ENCODE measurements at places on chromosomes 2 and 18. TPM values are rescaled to one million over a fixed set of nuclear protein-coding genes. Genes with fewer than 3 reads are reported as not detected.
A peak's percentile ranks its signal among the peaks of the same experiment; 100 is the strongest.

GRCh38 chr18:58515175-58515775 lies 113.6 kb downstream of the ALPK2 start:
- H3K4me1 ChIP-seq: no peaks in the 10 kb centered on the region
- H3K27me3 ChIP-seq: peaks cover 9% of the 10 kb centered on the region
- no peaks in the 10 kb centered on the region for H3K36me3 ChIP-seq
- H3K4me3 ChIP-seq: no peak overlapping the region
- H3K27ac ChIP-seq: no peak overlapping the region

Gene ALLC
- not detected for total RNA-seq

DNA sequence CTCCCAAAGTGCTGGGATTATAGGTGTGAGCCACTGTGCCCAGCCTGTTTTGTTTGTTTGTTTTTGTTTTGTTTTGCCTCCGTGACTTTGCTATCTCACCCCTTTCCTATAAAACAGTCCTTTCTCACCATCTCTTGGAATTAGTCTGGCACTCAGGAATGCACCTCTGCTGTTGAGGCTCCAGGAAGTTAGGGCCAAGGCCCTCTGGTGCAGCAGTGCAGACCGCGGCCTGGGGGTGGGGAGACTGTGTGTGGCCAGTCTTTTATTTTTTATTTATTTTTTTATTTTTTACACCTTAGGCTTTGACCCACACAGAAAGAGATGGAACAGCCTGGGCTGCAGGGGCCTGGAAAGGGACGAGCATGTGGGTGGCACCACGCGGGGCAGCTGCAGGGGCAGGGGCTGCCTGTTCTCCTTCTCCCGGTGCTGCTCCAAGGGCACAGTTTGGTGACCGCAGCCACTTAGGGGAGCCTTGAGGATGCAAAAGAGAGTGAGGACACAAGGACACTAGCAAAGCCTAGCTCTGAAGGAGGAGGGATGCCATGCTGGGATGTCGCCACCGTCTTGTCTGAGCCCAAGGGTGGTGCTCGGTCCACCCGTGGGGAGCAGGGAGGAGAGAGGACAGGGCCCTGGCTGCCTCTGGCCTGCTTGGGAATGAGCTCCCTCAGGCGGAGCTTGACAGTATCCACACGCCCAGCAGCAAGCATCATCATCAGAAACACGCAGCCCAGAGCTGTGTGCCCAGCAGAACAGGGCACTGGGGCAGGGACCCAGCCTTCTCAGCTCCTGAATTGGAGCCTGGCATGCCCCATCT lies 19.4 kb upstream of the ALPI start:
- H3K27ac ChIP-seq: no peak overlapping the region
- no peaks in the 10 kb centered on the region for H3K36me3 ChIP-seq
- DNase-seq: no peak
- H3K4me3 ChIP-seq: no peak overlapping the region
- H3K4me1 ChIP-seq: no peaks in the 10 kb centered on the region

DNA sequence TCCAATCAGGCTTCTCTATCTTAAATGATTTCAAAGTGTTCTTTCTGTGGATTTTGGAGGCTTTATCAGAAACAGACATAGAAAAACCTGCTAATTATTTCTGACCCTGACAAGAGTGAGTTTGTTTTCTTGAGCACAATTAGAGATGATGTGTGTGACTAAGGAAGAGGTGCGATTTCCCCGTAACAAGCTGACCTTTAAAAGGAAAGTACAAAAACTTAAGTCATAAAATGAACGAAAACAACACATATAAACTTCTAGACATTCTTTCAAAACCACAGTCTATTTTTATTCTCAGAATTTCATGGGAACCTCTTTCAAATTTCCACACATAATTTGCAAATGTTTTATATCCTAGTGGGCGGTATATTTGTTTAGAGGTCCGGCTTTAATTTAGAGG lies 604.8 kb downstream of the CPS1 start:
- no peak overlapping the region for H3K4me3 ChIP-seq
- H3K27me3 ChIP-seq: no peaks in the 10 kb centered on the region
- no peaks in the 10 kb centered on the region for H3K36me3 ChIP-seq
- H3K4me1 ChIP-seq: no peaks in the 10 kb centered on the region
- no peak for DNase-seq
- no peak overlapping the region for H3K27ac ChIP-seq

Gene COLEC12
- total RNA-seq: not detected

Gene UXS1
- 77.6 TPM for total RNA-seq

- H3K27ac ChIP-seq: no peak overlapping the region
- H3K4me3 ChIP-seq: no peak overlapping the region
- H3K27me3 ChIP-seq: no peaks in the 10 kb centered on the region
- H3K4me1 ChIP-seq: no peaks in the 10 kb centered on the region
- DNase-seq: no peak
Observed at GRCh38 chr18:68409576-68409975, 305.3 kb downstream of the TMX3 start.

Gene NCKAP5
- total RNA-seq: not detected

GRCh38 chr2:226366920-226367319 lies 432.7 kb downstream of the IRS1 start:
- DNase-seq: no peak
- peaks cover 4% of the 10 kb centered on the region for H3K27me3 ChIP-seq
- no peaks in the 10 kb centered on the region for H3K36me3 ChIP-seq
- H3K4me3 ChIP-seq: no peak overlapping the region
- H3K27ac ChIP-seq: no peak overlapping the region
- H3K4me1 ChIP-seq: no peaks in the 10 kb centered on the region

DNA sequence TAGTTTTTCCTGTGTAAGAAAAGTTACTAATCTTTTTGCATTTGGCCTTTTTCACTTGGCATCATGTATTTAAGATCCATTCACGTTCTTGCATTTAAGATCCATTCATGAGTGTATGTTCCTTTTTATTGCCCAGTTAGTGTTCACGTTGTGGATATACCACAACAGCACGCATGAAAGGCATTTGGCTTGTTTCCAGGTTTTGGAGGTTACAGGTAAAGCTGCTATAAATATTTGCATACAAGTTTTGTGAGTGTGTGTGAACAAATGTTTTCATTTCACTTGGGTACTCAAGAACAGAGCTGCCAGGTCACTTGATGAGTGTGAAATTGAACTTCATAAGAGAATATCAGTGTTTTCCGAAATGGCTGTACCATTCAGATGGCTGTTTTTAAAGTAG lies 121.2 kb downstream of the CCBE1 start:
- no peak overlapping the region for H3K27ac ChIP-seq
- DNase-seq: no peak
- H3K36me3 ChIP-seq: no peaks in the 10 kb centered on the region
- H3K27me3 ChIP-seq: peaks cover 4% of the 10 kb centered on the region

GRCh38 chr2:188848887-188849435 lies 125.2 kb upstream of the COL3A1 start:
- DNase-seq: no peak
- H3K4me1 ChIP-seq: no peaks in the 10 kb centered on the region
- no peaks in the 10 kb centered on the region for H3K36me3 ChIP-seq
- H3K27ac ChIP-seq: no peak overlapping the region
- no peaks in the 10 kb centered on the region for H3K27me3 ChIP-seq

GRCh38 chr2:102277202-102277700 lies 34.1 kb upstream of the IL1RL1 start:
- peak overlapping the region; percentile 23 for H3K4me3 ChIP-seq
- no peak for DNase-seq
- H3K36me3 ChIP-seq: peaks cover 36% of the 10 kb centered on the region
- H3K27ac ChIP-seq: peak overlapping the region; percentile 61

Gene SNED1
- total RNA-seq: 8.6 TPM

- peak; percentile 31 for DNase-seq
- H3K4me1 ChIP-seq: no peaks in the 10 kb centered on the region
- peaks cover 11% of the 10 kb centered on the region for H3K27me3 ChIP-seq
- no peaks in the 10 kb centered on the region for H3K36me3 ChIP-seq
Observed at GRCh38 chr2:1750933-1751766, 6.8 kb upstream of the PXDN start.

DNA sequence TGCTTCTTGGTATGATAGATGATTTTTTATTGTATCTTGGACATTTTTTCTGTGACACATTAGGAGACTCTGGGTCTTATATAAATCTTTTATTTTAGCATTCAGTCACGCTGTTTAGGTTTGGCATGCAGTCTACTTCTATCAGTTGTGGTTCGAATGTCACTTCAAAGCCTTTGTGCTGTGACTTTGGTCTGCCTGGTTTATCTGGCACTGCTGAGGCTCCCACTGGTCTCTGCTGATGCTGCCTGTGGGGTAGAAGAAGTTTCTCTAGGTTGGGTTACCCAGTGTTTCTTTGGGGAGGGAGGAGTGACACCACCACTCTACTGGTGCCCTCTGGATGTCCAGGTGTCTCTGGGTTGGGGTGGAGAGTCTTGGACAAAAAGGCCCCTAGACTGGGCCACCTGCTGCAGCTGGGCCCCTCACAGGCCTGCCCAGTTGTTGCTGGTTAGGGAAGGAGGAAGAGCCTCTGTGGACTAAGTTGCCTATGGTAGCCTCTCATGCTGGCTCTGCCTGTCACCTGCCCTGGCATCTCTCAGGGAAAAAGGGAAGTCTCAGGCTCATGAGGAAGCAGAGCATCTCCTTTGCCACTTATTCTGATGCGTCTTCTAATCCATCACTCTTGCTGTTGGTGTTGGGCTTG lies 115.4 kb upstream of the HS6ST1 start:
- no peak overlapping the region for H3K4me3 ChIP-seq
- H3K36me3 ChIP-seq: no peaks in the 10 kb centered on the region
- H3K27ac ChIP-seq: no peak overlapping the region

Gene FBLN7
- 7.9 TPM for total RNA-seq

Gene NPPC
- total RNA-seq: not detected

DNA sequence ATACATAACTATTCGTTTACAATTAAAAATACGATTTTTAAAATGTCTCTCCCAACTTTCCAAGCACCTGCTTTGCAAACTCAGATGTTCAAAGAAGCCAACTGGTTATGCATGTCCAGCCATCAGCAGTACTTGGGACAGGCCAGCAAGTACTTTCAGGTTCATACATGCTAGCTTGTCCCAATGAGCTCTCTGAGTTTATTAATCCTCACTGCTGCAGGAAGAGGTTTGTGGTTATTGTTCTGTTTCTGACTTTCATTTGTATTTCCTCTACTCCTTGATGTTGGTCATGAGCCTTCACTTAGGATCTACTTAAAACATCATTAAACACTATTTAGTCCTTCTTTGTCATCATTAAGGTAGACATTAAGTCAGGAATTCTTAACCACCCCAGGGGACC lies 374.1 kb downstream of the LRATD1 start:
- H3K4me1 ChIP-seq: peaks cover 23% of the 10 kb centered on the region
- peaks cover 2% of the 10 kb centered on the region for H3K27me3 ChIP-seq
- no peak overlapping the region for H3K27ac ChIP-seq
- H3K36me3 ChIP-seq: no peaks in the 10 kb centered on the region

- no peak for DNase-seq
- H3K4me3 ChIP-seq: no peak overlapping the region
- no peak overlapping the region for H3K27ac ChIP-seq
- H3K27me3 ChIP-seq: no peaks in the 10 kb centered on the region
Observed at GRCh38 chr2:119846021-119846420, 86.3 kb downstream of the PTPN4 start.

Gene REV1
- 37.4 TPM for total RNA-seq

Gene PCBP1
- total RNA-seq: 544 TPM

Gene FZD7
- 0.12 TPM for total RNA-seq
